Vagina (tissue), 2 donors: ENCODE measurements at places on chromosomes 6 and 20.

- no peak for DNase-seq
- H3K4me3 ChIP-seq, result no peak overlapping the region
- no peak overlapping the region for H3K27ac ChIP-seq
- no peaks in the 10 kb centered on the region for H3K36me3 ChIP-seq
- no peaks in the 10 kb centered on the region for H3K27me3 ChIP-seq
- peaks cover 31% of the 10 kb centered on the region for H3K4me1 ChIP-seq
These were observed 88.2 kb upstream of the MPC1 start for GRCh38 chr6:166470863-166471410.

GRCh38 chr20:46557231-46557956, 6.9 kb upstream of the OCSTAMP start:
- H3K27me3 ChIP-seq, result no peaks in the 10 kb centered on the region
- no peak for DNase-seq
- no peak overlapping the region for H3K27ac ChIP-seq
- H3K4me1 ChIP-seq, result peaks cover 6% of the 10 kb centered on the region
- no peak overlapping the region for H3K4me3 ChIP-seq

DNA sequence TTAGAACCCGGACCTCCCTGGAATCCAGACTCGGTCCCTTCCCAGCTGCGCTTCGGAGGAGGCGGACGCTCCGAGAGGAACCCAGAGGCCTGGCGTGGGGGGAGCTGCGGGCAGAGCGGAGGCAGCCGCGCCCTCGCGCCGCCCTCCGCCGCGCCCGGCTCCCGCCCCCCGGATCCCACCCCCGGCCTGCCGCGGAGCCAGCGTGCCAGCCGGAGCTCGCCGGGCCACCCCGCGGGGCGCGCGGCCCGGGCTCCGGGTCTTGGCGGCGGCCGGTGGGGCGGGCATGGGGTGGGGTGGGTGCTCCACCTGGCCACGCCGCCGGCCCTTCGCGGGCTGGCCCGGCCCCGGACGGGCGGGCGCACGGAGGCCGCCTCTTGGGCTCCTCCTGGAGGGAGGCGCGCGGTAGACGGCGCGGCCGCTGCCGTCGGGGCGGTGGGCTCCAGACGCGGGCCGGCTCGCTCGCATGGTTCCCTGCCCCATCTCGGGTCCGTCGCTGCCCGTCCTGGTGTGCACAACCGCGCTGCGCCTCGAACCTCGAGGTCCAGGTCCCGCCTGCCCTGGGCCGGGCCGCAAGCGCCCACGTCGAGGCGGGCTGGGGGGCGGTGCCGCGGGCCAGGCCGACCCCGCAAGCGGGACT, 592 bp upstream of the CDYL start:
- peak overlapping the region; percentile 84 for H3K27ac ChIP-seq
- DNase-seq, result no peak
- peaks cover 23% of the 10 kb centered on the region for H3K4me1 ChIP-seq
- H3K36me3 ChIP-seq, result no peaks in the 10 kb centered on the region

- no peak for DNase-seq
- H3K36me3 ChIP-seq, result no peaks in the 10 kb centered on the region
- no peaks in the 10 kb centered on the region for H3K27me3 ChIP-seq
- peaks cover 33% of the 10 kb centered on the region for H3K4me1 ChIP-seq
- no peak overlapping the region for H3K4me3 ChIP-seq
These were observed 78.0 kb upstream of the MRPS10 start for GRCh38 chr6:42295677-42296076.

- H3K27me3 ChIP-seq, result no peaks in the 10 kb centered on the region
- H3K4me1 ChIP-seq, result peaks cover 34% of the 10 kb centered on the region
- H3K36me3 ChIP-seq, result peaks cover 12% of the 10 kb centered on the region
- H3K4me3 ChIP-seq, result peak overlapping the region; percentile 62
- DNase-seq, result no peak
These were observed 3.1 kb downstream of the MYL9 start for GRCh38 chr20:36544134-36545018.

- H3K4me3 ChIP-seq, result no peak overlapping the region
- no peaks in the 10 kb centered on the region for H3K27me3 ChIP-seq
- H3K27ac ChIP-seq, result no peak overlapping the region
- H3K36me3 ChIP-seq, result no peaks in the 10 kb centered on the region
- DNase-seq, result no peak
These were observed 246.4 kb downstream of the PHACTR1 start for GRCh38 chr6:12962987-12963386.

GRCh38 chr6:93418408-93419303, 703 bp downstream of the EPHA7 start:
- H3K4me1 ChIP-seq, result peaks cover 28% of the 10 kb centered on the region
- peak overlapping the region; percentile 86 for H3K27ac ChIP-seq
- H3K4me3 ChIP-seq, result peak overlapping the region; percentile 47

GRCh38 chr6:70028246-70028645, 161.9 kb downstream of the COL19A1 start:
- H3K36me3 ChIP-seq, result no peaks in the 10 kb centered on the region
- DNase-seq, result no peak
- no peaks in the 10 kb centered on the region for H3K27me3 ChIP-seq

DNA sequence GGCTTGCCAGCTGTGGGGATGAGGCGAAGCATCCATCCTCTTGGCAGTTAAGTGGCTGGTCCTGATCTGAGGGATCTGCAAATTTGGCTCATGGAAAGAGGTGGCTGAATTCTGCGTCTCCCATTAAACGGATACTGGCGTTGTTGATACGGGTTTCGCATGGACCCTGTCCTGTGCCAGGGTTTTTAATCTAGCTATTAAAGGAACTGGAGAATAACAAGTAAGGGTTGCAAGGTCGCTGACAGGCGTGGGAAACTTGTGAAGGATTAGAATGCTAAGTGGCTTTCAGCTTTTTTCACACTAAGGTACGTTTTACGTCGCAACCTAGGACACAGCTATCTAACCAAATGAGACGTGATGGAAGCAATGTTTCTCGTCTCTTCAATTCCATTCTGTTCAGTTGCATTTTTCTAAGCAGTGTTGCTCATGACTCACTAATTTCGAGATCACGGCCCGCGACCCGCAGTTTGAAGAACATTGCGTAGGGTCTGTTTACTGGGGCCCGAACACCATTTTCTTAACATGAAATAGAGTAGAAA, 852 bp downstream of the GMNN start:
- peaks cover 23% of the 10 kb centered on the region for H3K4me1 ChIP-seq
- H3K27ac ChIP-seq, result peak overlapping the region; percentile 99
- peak overlapping the region; percentile 94 for H3K4me3 ChIP-seq
- peaks cover 4% of the 10 kb centered on the region for H3K36me3 ChIP-seq
- no peak for DNase-seq
- no peaks in the 10 kb centered on the region for H3K27me3 ChIP-seq

GRCh38 chr6:139449611-139450000, 75.2 kb upstream of the CITED2 start:
- no peak overlapping the region for H3K4me3 ChIP-seq
- no peak for DNase-seq
- no peak overlapping the region for H3K27ac ChIP-seq
- H3K27me3 ChIP-seq, result no peaks in the 10 kb centered on the region
- no peaks in the 10 kb centered on the region for H3K36me3 ChIP-seq

DNA sequence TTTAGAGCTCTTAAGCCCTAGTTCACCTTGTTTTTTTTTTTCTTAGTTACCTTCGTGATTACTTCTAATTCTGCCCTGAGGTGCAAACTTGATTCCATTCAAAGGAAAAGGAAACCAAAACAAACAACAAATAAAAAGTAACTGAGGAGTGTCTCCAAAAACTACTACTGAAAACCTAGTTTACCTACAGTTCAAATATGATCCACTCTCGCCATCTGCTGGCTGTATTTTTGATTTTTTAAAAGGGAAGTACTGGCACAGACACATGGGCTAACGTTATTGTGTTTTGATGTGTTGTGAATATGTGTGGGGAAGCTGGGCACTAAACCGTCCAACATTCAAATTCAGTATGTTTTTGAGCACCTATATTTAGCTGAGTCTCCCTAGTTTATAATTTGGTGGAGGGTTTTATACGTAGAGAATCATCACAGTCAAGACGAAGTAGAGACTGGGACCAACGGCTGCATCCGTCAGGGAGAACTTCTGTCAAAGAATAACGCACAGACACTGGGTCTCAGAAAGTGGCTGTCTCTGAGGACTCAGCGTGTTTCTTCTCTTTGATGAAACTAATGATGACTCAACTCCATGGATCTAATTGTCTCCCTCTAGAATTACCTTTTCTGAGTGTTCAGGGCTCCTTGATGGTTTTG, 373.5 kb upstream of the BTBD3 start:
- no peaks in the 10 kb centered on the region for H3K27me3 ChIP-seq
- no peak overlapping the region for H3K27ac ChIP-seq
- H3K4me3 ChIP-seq, result no peak overlapping the region
- no peak for DNase-seq

- no peak for DNase-seq
- peaks cover 24% of the 10 kb centered on the region for H3K4me1 ChIP-seq
- no peak overlapping the region for H3K27ac ChIP-seq
- no peaks in the 10 kb centered on the region for H3K27me3 ChIP-seq
These were observed 8.4 kb downstream of the ENTPD6 start for GRCh38 chr20:25203871-25204320.

DNA sequence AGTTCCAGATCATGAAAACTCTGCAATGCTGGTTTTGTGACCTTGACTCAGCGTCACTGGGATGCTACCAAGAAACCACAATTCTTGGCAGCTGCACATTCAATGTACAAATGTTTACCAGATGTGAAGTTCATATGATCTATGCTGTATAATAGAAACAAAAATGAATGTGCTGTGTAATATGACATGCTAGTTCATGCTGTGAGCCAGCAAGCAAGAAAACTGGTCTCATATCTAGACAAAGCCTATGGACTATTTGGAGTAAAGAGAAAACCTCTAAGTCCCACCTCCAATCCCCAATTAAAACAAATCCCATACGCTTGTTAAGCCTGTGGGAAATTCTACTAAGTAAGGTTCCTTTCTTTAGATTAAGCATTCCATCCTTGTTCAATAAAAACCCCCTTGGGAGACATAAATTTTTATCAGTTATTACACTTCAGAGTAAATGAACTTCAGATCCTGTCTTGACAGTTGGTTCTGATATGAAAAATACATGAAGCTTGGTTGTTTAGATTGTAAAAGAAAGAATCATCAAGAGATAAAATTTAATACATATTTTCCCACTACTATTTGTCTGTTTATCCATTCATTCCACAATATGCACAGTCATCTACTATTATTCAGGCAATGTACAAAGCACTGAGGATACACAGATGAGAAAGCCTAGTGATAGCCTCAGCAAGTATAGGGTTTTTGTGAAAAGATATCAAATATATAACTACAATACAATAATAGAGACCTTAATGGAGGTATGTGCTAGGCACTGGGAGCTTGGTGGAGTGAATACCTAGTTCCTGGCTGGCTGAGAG, 20.1 kb downstream of the COL21A1 start:
- H3K36me3 ChIP-seq, result no peaks in the 10 kb centered on the region
- no peaks in the 10 kb centered on the region for H3K27me3 ChIP-seq
- no peak overlapping the region for H3K4me3 ChIP-seq
- no peak for DNase-seq

- H3K27ac ChIP-seq, result peak overlapping the region; percentile 35
- no peak overlapping the region for H3K4me3 ChIP-seq
- no peaks in the 10 kb centered on the region for H3K36me3 ChIP-seq
These were observed 19.6 kb downstream of the RRBP1 start for GRCh38 chr20:17662333-17663039.
